Effector memory CD4-positive, alpha-beta T cell (primary cell): ENCODE measurements at places on chromosomes 6 and 20.

DNA sequence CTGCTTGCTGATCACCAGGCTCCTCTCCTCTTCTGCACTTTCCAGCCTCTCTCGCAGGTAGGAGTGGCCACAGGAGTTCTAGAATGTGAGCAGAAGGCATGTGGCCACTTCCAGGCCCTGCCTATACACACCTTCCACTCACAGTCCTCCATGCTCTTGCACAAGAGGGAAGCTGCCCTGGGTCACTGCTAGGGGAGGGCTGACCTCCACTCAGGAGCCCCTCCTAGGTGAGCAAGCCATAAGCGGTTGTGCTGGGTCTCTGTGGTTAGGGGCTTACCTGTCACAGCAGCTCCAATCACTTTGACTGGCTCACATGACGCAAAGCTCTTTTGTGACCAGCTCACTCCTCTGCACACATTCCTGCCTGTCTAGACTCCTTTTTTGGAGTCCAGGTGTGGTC, 68.2 kb downstream of the TMEM242 start:
- no peak for DNase-seq

DNA sequence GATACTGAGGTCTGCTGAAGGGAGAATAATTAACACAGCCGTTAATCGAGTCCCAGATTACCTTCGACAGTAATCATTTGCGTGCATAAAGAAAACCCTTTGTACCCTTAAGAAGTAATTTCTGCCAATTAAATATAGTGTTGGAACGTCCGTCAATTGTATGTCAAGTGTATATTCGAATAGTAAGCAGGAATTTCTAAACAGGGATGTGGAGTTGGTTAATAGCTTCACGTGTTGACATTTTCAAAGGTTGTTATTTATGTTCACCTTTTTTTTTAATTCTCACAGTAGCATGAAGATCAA, 798 bp upstream of the SNAP91 start:
- no peak for DNase-seq

DNA sequence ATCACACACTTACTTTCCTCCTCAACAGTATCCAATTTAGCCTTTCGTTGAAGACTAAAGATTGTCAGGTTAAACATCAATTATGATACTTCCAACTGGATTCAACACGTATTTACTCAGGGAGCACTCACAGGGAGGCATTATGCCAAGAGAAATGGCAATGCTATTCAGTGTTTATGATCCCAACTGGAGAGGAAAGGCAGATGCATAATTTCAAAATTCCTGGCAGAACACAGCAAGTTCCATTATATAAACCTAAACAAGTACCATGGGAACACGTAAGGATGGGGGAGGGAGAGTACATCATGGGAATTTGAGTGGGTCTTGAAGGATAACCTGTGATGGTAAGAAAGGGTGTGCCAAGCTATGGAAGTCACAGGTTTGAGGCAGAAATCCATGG, 112.7 kb downstream of the ISM1 start:
- no peak for DNase-seq

- DNase-seq = no peak
These were observed 26.9 kb downstream of the RRAGD start for GRCh38 chr6:89385156-89385667.

DNA sequence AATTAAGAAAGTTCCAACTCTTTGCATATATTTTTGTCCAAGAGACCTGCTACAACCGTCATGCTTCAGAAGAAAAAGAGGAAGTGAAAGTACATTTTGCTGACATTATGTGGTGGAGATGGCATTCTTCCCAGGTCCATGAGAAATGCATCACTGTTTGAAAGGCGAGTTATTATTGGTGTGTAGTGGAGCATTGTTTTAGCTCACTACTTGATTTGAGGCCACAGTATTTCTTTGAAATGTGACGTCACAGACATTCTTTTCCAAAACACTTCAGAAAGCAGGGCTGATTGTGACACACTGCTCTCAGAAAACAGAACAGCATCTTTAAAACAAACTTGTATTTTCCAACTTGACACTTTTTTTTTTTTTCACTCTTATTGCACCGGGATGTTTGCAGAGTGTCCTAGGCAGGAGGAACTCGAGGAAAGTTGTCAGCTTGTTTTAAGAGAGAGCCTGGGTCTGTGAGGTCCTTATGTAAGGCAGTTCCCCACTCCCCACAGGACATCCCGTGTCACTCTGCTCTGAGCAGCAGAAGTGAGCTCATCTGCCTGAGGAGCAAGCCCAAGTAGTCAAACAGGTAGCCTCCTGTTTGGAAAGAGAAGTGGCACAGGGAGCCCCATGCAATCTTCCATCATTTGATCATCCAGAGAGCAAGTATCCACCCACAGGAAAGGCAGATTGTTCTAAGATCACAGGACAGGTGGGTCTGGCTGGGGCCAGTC, 1.1 kb downstream of the SPTLC3 start:
- DNase-seq = no peak
